CMK (cell line): ENCODE measurements at places on chromosomes 13 and 19.

GRCh38 chr19:27522223-27522622 is 1690.7 kb downstream of the UQCRFS1 start:
- DNase-seq = no peak

- no peak for DNase-seq
Measured at GRCh38 chr13:25738342-25739196, 313.2 kb downstream of the SHISA2 start.

- no peak for DNase-seq
Measured at GRCh38 chr13:74305876-74306275, 171.7 kb upstream of the KLF12 start.

- DNase-seq = no peak
Measured at GRCh38 chr13:50123515-50123861, 108.2 kb downstream of the KCNRG start.

- DNase-seq = no peak
Measured at GRCh38 chr13:45199711-45200110, 1.1 kb downstream of the KCTD4 start.

DNA sequence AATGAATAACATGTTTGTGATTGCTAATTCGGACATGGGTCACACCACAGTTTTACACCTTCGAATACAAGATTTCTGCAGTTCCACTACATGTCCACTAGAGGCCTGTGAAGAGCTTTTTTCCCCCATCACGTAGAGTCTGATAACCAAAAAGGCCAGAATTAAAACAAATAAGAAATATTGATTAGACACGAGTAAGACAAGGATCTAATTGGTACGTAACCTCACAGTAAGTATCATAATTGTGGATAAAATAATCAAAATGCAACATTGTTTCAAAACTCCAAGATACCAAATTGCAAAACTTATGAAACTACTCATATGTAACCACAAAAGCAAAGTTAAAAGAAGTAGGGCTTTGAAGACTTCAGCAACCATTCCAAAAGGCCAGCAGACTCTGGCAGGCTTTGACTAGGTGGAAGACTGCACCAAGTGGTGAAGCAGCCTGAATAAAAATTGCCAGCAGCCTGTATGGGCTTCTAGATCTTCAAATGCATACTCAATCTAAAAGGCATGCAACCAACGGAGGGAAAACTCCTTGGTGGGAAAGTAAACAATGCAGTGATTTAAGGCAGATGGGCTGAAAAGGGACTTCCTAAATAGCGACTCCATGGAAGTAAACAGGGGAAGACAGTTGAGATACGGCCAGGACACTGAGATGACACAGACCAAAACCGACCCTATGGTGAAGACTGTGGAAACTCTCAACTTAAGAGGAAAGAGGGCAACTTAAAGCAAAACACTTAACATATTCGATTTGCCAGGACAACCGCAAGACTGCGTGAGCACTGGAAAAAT is 56.7 kb downstream of the STARD13 start:
- no peak for DNase-seq

DNA sequence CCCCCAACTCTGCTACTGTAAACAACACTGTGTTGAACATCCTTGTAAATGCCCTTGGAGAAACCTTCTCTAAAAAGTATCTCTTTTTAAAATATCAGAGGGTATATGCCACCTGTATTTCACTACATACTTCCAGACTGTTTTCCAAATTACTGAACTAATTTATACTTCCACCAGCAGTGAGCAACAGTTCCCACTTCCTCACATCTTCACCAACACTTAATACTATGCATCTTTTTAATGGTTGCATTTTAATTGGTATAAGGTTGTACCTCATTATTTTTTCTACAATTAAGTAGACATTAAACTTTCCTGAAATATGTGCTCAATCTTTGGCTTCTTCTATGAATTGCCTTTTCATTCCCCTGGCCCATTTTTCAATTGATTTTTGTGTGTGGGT is 21.8 kb downstream of the CLEC4M start:
- no peak for DNase-seq

DNA sequence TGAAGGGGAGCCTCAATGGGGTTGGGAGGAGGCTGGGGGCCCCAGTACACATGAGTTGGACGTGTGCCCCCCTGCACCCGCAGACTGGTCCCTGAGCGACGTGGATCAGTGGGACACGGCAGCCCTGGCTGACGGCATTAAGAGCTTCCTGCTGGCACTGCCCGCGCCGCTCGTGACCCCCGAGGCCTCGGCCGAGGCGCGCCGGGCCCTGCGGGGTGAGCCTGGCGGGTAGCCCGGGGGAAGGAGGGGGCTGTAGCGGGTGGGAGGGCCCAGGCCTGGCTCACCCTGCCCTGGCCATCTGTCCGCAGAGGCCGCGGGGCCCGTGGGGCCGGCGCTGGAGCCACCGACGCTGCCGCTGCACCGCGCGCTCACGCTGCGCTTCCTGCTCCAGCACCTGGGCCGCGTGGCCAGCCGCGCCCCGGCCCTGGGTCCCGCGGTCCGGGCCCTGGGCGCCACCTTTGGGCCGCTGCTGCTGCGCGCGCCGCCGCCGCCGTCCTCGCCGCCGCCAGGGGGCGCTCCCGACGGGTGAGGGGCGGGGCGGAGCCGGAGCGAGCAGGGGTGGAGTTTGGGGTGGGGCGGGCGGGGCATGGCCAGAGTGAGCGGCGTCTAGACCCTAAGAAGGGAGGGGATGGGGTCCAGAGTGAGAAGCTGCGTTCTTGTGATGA is 8.1 kb downstream of the PIK3R2 start:
- no peak for DNase-seq

- DNase-seq = no peak
Measured at GRCh38 chr19:10209315-10209714, 14.6 kb upstream of the DNMT1 start.

DNA sequence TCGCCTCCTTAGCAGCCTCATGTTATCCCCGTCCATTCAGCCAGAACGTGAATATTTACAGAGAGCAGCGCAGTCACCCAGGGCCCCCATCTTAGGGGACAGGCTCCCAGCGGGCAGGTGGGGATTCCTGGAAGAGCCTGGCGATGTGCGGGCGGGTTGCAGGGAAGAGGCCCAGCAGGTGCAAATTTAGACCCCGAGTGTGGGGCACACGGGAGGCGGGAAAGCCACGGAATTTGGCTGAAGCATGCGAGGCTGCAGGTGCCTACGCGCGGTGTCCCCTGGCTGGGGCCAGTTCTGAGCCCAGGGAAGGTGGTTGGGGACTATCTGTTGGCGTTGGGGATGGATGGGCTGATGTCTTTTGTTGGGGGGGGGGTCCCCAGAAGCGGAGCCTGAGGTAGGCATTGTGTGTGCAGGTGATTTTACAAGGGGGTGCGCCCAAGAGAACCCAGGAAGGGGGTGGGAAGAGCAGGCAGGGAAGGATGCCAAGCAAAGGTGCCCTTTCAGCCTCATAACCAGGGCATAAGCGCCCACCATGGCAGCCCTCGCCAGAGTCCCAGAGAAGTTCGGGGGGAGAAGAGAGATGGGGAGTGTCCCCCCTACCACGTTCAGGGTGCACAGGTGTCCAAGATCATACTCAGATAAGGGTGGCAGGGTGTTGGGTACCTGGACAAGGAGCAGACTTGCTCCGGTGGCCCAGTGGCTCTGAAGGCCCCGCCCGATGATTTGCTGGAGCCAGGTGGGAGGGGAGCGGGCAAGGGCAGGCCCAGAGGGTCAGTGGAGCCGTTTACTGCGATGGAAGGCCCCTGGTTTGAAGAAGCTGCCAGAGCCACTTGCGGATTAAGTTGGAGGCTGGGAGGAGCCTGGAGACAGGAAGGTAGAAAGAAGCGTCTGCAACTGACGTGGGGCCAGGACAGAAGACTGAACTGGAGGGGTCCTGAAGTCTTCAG is 1.2 kb downstream of the TPGS1 start:
- no peak for DNase-seq

GRCh38 chr19:14954071-14954655 is 12.9 kb downstream of the OR7C2 start:
- DNase-seq = no peak

- no peak for DNase-seq
Measured at GRCh38 chr13:111663953-111664421, 343.5 kb downstream of the TEX29 start.

- peak; percentile 96 for DNase-seq
Measured at GRCh38 chr19:36214386-36215275, at the start of the genes ZNF146 and ZNF565. ZNF146 (plus strand) TSS chr19:36215106; CDS start chr19:36236441, 21,335 bp downstream. ZNF565 (minus strand) TSS chr19:36214665; CDS start chr19:36201985, 12,680 bp downstream.

GRCh38 chr19:6070720-6071485 is 39.4 kb downstream of the RFX2 start:
- no peak for DNase-seq

DNA sequence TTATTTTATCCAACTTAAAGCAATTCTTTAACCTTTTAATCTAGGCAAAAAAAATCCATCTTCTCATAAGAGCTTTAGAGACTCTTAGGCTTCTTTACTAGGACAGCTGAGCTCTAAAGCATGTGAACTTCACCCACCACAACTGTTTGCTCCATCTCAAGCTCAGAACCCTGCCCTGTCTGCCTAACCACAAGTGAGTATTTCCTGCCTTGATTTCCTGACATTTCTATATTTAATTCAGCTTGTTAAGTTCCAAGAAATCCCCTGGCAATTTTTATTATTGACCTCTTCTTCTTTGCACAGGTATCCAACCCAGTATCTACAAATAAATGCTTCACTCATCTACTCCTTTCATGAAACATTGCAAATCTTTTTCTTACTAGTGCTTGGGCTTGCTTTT is 21.1 kb upstream of the CEACAM21 start:
- no peak for DNase-seq

- no peak for DNase-seq
Measured at GRCh38 chr13:104648291-104648690, 1582.1 kb upstream of the SLC10A2 start.

DNA sequence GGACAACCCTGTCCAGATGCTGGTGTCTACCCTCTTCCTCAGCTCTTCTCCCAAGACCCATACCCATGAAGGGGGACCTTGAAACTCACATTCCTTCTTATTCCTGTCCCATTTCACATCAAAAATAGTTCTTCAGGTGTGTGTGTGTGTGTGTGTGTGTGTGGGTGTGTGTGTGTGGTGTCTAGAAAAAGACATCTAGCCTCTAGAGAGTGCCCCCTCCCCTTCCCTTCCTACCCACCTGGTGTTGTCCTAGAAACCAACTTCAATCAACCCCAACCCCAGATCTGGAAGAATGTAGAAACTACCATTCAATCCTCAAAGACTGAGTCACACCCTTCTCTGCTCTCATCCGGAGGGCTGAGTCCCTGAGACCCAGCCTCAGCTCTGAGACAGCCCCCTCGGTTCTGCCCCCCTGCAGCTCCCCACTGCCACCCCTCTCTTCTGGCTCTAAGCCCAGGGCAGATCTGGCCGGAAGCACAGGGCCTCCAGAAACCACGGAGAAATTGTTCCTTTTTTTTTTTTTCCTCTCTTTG is 3.5 kb downstream of the KCNN4 start:
- DNase-seq = peak; percentile 79

- DNase-seq = no peak
Measured at GRCh38 chr13:46475541-46475991, 77.4 kb upstream of the LRCH1 start.

DNA sequence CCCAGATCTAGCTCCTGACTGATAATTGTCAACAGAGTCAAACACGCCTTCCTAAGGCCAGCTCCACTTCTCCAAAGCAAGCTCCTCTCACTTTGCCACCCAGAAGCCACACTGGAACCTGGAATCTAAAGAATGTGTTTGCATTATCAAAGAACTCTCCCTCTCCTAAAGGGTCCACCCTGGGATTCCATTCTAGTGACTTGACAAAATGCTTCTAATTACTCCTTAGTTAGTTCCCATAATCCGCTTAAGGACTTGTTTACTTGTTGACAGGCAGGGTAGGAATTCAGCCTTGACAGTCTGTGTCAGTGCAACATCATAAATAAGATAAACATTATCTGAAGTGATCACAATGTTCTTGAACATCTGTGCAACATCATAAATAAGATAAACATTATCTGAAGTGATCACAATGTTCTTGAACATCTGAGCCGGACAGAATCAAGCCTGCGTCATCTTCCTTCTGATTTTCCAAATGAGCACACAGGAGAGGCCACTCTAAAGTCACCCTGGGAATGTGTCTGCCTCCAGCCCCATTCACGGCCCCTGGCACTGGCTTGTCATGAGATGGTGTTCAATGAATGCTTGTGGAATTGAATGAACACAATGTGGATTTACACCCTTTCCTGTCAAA is 512.1 kb downstream of the IRS2 start:
- DNase-seq = no peak

GRCh38 chr13:64845110-64845509 is 2385.0 kb downstream of the PCDH9 start:
- no peak for DNase-seq

DNA sequence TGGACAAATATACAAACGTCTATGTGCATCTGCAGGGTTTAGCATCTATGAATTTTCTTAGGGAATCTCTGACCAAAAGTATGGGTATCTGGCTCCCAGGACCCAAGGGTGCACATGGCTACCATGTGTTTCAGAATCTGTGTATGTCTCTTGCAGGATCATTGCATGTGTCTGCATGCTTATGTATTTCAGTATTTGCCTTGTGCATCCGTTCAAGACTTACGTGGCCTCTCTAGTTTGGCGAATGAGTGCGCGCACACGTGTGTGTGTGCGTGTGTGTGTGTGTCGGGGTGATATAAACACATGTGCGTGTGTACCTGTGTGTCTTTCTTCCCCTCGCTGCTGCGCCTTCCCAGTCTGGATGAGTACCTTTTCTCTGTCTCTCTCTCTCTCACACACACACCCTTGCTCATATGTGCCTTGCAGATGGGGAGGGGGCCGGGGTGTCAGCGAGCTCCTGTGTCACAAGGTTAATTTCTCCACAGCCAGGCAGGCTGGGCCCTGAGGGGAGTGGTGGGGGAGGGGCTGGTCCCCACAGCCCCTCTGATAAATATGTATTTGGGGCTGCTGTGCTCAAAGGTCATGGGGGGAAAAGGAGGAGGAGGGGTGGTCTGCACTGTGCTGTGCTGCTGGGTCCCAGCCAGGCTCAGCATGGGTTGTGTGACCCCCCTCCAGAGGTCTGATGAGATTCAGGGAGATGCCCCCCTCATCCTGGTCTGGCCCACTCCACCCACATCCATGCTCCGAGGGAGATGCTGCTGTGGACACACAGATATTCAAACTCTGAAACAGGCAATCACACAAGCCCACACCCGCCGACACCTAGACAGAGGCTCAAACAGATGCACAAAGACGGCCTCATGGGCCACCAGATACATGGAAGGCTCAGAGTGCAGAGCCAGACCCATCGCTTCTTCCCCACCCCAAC is 37.5 kb upstream of the POU2F2 start:
- no peak for DNase-seq

DNA sequence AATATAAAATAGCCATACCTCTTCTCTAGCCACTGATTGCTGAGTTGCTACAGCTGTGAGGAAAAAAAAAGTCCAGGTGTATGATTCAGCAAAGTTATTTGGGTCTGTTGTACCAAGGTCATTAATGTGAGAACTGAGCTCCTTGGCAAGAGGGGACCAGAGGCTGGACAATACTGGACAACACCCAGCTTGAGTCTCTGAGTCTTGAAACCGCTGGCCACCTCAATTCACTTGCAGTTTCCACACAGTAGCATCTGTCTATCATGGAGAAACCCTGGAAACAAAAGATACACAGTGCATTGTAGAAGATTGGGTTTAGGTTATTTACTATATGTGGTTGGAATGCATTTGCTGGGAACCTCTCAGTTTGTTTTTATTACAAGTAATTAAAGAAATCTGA is 60.4 kb downstream of the WDFY2 start:
- DNase-seq = no peak

GRCh38 chr13:28438598-28439334 is 56.2 kb downstream of the FLT1 start:
- DNase-seq = no peak

GRCh38 chr13:93882086-93882651 is 597.3 kb downstream of the DCT start:
- DNase-seq = no peak
